ENCODE measurements at places on chromosomes 12 and 14. TPM values are rescaled to one million over a fixed set of nuclear protein-coding genes. Genes with fewer than 3 reads are reported as not detected.

DNA sequence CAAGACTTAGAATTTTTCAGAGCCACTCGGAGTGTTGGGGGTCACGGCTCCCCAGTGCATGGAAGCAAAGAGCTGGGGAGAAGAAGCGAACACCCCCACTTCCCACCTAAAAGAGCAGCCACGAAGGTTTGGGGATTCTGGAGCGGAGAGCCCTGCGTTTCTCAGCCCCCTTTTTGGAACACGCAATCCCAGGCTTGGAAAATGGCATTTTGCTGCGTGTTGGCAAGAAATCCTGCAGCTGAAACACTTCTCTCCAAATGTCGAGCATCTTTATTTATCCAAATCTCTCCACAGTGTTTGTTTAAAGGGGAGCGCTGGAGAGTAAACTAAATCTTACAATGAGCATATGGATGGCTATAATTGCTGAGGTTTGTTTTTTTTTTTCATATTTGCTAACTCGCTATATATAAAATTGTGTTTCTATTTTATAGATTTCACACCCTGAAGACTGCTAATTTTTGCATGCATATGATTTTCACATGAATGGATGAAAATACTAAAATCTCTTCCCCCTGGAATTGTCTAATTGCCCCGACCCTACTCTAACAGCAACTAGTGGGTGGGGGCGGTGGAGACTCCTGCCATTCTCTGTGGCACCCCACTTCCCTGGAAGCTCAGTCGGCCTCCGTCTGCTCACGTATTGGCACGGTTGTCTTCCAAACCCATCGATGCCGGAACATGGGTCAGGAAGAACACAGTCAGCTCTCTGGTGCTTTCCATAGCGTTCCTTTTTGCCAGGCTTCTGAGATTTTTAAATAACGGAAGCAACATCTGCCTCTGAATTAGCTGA is 120.5 kb downstream of the GCH1 start:
- DNase-seq: no peak

DNA sequence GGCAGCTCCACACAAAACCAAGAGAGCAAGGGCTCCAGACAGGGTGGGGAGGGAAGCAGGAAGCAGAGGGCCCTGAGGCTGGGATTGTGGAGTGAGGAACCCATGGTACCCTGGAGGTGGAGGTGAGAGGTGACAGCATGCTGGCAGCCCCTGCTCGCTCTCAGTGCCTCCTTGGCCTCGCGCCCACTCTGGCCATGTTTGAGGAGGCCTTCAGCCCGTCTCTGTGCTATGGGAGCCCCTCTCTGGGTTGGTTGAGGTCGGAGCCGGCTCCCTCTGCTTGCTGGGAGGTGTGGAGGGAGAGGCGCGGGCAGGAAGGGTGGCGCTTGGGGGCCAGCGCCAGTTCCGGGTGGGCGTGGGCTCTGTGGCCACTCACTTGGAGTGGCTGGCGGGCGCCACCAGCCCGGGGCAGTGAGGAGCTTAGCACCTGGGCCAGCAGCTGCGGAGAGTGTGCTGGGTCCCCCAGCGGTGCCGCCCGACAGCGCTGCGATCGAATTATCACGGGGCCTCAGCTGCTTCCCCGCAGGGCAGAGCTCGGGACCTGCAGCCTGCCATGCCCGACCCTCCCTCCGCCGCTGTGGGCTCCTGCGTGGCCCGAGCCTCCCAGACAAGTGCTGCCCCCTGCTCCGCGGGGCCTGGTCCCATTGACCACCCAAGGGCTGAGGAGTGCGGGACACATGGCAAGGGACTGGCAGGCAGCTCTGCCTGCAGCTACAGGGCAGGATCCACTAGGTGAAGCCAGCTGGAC is 196.0 kb downstream of the DACT1 start:
- DNase-seq: no peak

DNA sequence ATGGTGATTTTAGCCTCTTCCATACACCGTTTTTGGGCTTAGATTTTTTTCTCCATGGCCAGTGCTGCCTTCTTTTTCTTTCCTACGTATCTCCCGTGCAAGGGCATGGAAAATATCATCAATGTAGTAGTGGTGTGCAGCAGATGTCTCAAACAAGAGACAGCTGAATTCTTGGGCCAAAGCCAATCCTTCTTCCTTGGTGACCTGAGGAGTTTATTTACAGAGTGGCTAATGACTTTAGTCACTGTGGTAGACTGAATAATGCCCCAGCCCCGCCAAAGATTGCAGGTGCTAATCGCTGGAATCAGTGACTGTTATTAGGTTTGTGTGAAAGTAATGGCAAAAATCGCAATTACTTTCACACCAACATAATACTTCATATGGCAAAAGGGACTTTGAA is 235.5 kb upstream of the NOS1 start:
- DNase-seq: no peak

Gene M6PR
- 138 TPM for total RNA-seq

- no peak for DNase-seq
These were observed 200.1 kb downstream of the DAD1 start for GRCh38 chr14:22388669-22389595.

Gene DENND5B
- total RNA-seq: 30.2 TPM

Gene SYNDIG1L
- total RNA-seq: 0.06 TPM

DNA sequence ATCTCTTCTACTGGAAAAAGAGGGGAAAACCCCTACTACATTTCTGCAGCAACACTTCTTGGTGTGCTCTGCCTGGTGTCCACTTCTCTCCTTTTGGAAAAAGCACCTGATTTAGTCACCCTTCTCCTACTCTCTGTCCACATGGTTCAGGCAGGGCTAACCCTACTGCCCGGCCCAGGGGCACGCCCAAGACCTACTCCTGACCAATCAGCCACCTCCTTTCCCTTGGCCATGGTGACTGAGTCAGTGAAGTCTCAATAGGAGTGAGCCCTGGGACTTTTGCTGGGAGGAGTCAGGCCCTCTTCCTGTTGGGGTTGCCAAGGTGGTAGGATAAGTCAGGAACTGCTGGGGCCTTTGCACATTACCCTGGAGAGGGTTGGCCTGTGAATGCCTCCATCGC is 52.5 kb upstream of the MYL2 start:
- DNase-seq: no peak

DNA sequence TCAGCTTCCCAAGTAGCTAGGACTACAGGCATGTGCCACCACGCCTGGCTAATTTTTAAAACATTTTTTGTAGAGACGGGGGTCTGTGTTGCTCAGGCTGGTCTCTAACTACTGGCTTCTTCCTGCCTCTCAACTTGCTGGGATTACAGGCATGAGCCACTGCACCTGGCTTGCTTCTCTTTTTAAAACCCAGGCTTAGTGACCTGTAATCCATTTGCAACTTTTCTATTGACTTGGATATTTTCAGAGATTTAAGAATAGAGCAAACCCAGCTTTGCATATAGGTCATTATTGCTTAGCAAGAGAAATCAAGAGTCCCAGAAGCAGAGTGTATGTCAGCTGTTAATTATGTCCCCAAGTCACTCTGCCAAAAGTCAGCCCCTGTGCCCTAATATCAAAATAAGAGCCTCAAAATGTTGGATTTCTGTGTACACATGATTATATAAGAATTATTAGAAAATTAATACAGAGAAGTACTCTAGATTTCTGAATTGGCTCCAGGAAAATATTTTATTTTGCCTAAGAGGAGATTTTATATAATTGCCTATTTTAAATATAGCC is 24.9 kb downstream of the TCP11L2 start:
- DNase-seq: no peak

- no peak for DNase-seq
These were observed 967 bp upstream of the TAS2R19 start for GRCh38 chr12:11023387-11023786.

Gene DNAH10
- total RNA-seq: 0.72 TPM

DNA sequence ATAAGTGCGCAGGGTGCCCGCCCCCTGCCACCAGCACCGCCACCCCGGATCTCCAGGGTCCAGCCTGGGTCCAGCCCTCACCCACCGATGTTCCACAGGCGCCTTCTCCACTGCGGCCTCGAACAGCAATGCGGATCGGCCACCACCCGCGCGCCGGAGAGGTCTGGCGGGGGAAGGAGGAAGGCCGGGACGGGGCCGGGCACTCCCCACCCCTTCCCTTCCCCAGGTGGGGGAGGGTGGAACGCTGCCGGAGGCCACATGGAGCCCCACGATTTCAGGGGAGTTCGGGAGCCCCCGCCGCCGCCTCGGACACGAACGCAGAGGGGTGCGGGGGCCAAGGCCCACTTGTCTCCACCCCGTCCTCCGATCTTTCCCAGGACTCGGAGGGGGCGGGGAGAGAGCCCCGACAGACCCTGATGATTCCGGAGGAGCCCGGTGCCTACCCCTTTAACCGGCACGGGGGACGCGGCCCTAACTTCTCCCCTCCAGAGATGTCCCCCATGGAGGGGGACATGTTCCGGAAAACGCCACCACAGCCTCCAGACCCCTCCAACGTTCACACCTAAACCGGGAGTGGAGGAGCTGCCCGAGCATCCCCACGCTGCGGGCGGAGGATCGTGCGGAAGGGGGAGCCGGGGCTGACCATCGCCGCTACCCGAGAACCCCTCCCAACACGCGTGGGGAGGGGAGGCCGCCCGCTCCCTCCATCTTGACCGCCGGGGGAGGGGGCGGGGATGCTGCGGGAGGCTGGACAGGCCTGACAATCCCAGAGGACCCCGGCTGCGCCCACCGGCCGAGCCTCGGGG is 1.1 kb downstream of the ATXN2 start:
- DNase-seq: peak; percentile 71

Gene SPIC
- 0.44 TPM for total RNA-seq

DNA sequence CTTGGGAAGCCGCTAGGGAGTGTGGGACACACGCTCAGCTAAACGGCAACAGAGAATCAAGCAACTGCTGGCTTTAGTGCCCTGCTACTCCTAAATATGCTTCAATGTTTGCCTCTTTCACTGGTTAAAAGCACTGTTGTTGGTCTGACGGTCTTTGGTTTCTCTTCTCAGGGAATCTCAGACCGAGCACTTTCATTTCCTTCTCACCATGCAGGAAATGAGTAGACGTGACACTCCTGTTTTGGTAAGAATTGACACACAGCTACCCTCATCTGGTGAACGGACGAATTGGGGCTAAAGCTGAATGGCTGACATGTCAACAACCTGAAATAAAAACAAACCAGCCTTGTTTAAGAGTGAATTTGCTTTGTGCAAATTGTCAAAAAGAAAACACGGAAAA is 57.5 kb upstream of the PIWIL1 start:
- no peak for DNase-seq

GRCh38 chr12:12804432-12804886 is 8.7 kb upstream of the DDX47 start:
- no peak for DNase-seq

- DNase-seq: no peak
These were observed 13.7 kb upstream of the WNK1 start for GRCh38 chr12:738712-739111.

Gene IRAK3
- total RNA-seq: 11.5 TPM

GRCh38 chr12:55686366-55687010 is 21.2 kb downstream of the ITGA7 start:
- no peak for DNase-seq

Gene PRH2
- total RNA-seq: not detected

DNA sequence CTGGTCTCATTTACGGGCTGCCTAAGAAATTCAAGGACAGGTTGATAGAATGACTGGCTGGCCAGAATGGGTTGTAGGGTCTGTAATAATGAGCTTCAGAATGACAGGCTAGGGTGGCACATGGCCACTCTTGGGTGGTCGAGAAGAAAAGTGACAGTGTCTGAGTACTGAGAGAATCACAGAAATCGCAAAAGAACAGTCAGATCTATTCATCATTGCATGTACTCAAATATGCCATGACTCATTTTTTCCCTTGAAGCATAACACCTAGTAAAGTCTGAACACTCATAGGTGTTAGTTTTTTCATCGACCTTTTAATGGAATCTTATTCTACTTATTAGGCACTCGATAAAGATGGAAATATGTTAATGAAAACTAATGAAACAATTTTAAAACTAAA is 37.8 kb upstream of the SEL1L start:
- no peak for DNase-seq

GRCh38 chr14:61281948-61282275 is 774 bp upstream of the TMEM30B start:
- DNase-seq: no peak

DNA sequence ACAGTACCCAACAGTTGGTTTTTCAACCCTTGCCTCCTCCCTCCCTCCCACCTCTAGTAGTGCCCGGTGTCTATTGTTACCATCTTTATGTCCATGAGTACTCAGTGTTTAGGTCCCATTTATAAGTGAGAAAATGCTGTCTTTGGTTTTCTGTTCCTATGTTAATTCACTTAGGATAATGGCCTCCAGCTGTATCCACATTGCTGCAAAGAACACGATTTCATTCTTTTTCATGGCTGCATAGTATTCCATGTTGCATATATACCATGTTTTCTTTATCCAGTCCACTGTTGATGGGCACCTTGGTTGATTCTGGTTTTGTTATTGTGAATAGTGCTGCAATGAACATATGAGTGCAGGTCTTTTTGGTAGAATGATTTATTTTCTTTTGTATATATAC is 631.3 kb downstream of the MED13L start:
- DNase-seq: no peak

All from adrenal gland (tissue), 19 donors.